NCI-H2081 treated with DMSO at 0.1 percent for 48 hours (cell line): ENCODE measurements at places on chromosomes 11 and 22.

DNA sequence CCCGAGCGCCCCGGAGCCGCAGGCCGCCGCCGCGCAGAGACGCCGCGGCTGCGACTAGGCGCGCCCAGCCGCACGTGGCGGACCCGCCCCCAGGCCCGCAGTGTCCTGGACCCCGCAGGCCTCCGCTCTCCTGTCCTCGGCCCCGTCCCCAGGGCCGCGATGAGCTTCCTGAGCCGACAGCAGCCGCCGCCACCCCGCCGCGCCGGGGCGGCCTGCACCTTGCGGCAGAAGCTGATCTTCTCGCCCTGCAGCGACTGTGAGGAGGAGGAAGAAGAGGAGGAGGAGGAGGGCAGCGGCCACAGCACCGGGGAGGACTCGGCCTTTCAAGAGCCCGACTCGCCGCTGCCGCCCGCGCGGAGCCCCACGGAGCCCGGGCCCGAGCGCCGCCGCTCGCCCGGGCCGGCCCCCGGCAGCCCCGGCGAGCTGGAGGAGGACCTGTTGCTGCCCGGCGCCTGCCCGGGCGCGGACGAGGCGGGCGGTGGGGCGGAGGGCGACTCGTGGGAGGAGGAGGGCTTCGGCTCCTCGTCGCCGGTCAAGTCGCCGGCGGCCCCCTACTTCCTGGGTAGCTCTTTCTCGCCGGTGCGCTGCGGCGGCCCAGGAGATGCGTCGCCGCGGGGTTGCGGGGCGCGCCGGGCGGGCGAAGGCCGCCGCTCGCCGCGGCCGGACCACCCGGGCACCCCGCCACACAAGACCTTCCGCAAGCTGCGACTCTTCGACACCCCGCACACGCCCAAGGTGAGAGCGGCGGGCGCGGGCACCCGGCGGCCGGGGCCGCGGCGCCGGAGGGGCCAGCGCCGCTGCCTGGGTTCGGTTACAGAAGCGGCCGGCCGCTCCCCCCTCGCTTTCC, 528 bp downstream of the WEE1 start:
- DNase-seq, result no peak

DNA sequence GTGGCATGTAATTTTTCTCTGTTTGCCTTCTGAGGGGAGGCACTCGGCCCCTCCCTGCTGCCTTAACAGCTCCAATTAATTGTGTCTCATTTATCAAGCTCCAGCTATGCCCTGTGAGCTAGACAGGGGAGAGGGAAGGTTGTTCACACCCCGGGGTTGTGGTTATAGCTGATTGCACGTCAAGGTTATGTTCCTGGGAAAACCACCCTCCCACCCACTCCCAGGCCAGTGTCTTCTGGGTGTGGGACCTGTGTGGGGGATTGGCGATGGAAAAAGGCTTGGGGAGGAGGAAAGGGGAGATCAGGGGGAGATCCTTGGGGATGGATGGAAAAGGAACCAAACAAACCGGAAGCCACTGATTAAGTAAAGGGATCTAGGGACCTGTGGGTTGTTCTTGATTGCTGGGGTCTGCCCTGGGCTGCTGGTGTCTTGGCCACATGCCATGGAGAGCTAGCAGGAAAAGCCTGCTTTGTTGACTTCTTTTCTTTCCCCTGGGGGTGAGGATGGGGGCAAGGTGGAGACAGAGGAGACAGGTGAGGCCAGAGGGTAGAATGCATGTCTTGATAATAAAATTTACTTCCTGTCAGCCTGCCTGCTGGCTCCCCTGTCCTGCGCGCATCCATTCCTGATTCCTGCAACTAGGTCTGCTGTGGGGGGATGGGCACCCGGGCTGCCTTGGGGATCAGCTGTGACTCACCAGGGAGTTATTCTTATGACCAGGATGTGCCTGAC, 13.5 kb upstream of the SORL1-AS1 start:
- no peak for DNase-seq

- DNase-seq, result no peak
Measured at GRCh38 chr11:45930951-45931570, 8.6 kb downstream of the LARGE2 start.

DNA sequence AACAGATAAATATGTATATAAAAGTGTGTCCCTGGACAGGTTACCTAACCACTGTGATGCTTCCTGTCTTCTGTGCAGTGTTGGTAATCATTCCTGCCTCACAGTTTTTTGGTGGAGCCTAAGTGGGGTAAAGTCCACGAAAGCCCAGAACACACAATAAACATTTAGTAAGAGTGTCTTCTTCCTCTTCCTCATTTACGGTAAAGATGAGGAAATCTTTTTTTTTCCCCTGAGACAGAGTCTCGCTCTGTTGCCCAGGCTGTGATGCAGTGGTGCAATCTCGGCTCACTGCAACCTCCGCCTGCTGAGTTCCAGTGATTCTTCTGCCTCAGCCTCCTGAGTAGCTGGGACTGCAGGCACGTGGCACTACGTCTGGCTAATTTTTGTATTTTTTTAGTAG, 117.1 kb downstream of the LDLRAD3 start:
- no peak for DNase-seq

- no peak for DNase-seq
Measured at GRCh38 chr11:11036185-11036847, 178.5 kb upstream of the ZBED5 start.

GRCh38 chr11:131658952-131659351, 288.5 kb downstream of the NTM start:
- DNase-seq, result no peak

DNA sequence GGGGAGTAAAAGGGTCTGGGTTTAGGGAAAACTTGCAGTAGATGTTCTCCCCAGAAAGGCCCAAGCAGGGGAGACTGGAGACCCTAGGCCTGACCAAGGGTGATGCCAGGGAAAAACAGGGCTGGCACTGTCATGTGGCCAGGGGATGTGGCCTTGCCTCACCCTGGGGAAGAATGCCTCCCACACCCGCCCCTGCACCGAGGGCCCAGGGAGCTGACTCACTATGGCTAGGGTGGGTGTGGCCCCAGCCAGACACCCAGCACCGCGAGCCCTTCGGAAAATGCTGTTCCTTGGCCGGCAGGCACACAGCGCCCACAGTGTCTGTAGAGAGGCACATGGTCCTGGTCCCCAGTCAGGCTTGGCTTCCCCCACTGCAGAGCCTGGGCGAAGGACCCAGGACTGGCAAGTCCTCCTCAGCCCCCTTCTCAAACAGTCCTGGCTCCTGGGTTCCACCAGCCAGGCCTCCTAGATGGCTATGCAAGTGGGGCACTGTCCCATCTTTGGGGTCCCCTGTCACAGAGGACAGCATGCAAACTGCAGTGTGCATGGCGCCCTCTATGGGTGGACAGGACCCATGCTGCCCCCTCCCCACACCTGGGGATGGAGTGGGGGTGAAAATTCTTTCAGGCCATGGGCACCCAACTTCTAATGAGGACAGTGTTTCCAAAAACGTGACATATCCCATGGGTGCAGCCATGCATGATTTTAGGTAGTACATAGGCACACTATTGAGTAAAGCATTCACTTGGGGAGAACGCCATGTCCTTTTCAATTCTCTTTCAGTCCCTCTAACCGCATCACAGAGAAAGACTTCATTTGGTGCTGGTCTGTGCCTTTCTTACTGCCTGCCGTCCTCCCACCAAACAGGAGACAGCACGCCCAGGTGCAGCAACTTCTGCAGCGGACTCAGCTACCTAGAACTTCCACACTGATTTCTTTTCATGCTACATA, 15.2 kb downstream of the TMPRSS5 start:
- no peak for DNase-seq

GRCh38 chr22:44181033-44181911, 547 bp downstream of the PARVG start:
- DNase-seq, result no peak

- no peak for DNase-seq
Measured at GRCh38 chr11:123072332-123072761, 10.4 kb upstream of the HSPA8 start.

DNA sequence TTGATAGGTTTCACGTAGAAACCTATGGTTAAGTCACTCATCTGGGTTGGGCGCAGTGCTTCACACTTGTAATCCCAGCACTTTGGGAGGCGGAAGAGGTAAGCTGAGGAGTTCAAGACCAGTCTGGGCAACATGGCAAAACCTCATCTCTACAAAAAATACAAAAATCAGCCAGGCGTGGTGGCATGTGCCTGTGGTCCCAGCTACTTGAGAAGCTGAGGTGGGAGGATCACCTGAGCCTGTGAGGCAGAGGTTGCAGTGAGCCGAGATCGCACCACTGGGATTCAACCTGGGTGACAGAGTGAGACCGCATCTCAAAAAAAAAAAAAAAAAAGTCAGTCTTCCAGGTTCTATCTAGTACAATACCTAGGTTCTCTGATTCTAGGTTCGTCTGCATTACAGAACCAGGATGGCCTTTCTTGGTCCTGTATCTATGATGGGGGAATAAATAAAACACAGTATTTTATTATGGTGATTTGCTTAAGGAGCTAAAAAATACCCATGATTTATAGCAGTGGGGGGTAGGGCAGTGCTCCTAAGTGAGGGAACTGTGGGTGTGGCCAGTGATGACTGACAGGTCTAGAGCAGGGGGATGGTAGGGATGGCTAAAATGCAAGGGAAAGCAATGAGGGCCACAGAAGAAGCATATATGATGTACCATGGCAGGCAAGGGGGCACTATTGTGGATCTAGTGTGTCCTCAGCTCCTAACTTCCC, 65.5 kb upstream of the NUP160 start:
- no peak for DNase-seq

GRCh38 chr11:15907806-15908205, 448.5 kb downstream of the SOX6 start:
- DNase-seq, result no peak

- DNase-seq, result no peak
Measured at GRCh38 chr11:71518506-71519471, 8.3 kb upstream of the KRTAP5-7 start.

GRCh38 chr11:112087212-112087611, 539 bp downstream of the SDHD start:
- DNase-seq, result no peak

GRCh38 chr11:110830747-110831146, 118.5 kb upstream of the ARHGAP20 start:
- DNase-seq, result no peak
